ENCODE measurements at places on chromosomes 5 and 9.

GRCh38 chr5:168274406-168274805 is 17.0 kb upstream of the WWC1 start:
- no peak for DNase-seq
- H3K27me3 ChIP-seq, result peaks cover 10% of the 10 kb centered on the region
- H3K36me3 ChIP-seq, result no peaks in the 10 kb centered on the region

DNA sequence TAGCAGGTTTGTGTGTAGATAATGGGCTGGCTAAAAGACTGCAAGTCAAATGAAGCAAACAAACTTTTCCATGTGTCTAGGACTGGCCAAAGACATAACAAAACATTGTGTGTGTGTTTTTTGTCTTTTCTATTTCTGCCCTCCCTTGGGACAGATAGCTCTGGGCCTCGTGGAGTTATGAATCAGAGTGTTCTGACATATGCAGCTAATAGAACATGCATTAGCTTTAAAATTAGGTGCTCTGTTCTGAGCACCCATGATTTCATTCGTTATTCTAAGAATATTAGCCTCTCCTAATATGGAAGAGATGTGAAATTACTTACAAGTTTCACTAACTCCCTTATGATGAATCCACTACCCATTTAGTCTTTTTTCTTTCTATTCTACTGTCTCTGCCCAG is 367.3 kb upstream of the PAPPA start:
- H3K36me3 ChIP-seq, result no peaks in the 10 kb centered on the region
- no peak for DNase-seq
- H3K4me1 ChIP-seq, result no peaks in the 10 kb centered on the region
- no peak overlapping the region for H3K4me3 ChIP-seq
- no peaks in the 10 kb centered on the region for H3K27me3 ChIP-seq

GRCh38 chr5:126031989-126032716 is 391.1 kb upstream of the GRAMD2B start:
- no peaks in the 10 kb centered on the region for H3K27me3 ChIP-seq
- no peak overlapping the region for H3K4me3 ChIP-seq
- no peak overlapping the region for H3K27ac ChIP-seq
- no peaks in the 10 kb centered on the region for H3K4me1 ChIP-seq

- no peaks in the 10 kb centered on the region for H3K27me3 ChIP-seq
- peak; percentile 1 for DNase-seq
- no peaks in the 10 kb centered on the region for H3K4me1 ChIP-seq
- no peak overlapping the region for H3K27ac ChIP-seq
These were observed 363.6 kb upstream of the CYLC2 start for GRCh38 chr9:102631559-102631958.

- peak overlapping the region; percentile 52 for H3K4me3 ChIP-seq
- H3K27ac ChIP-seq, result peak overlapping the region; percentile 73
- peak; percentile 26 for DNase-seq
- no peaks in the 10 kb centered on the region for H3K27me3 ChIP-seq
- H3K36me3 ChIP-seq, result no peaks in the 10 kb centered on the region
These were observed 684 bp upstream of the JMY start for GRCh38 chr5:79235261-79235633.

GRCh38 chr9:130078547-130078946 is 24.8 kb downstream of the GPR107 start:
- H3K36me3 ChIP-seq, result peaks cover 60% of the 10 kb centered on the region
- DNase-seq, result no peak
- no peak overlapping the region for H3K4me3 ChIP-seq
- no peaks in the 10 kb centered on the region for H3K4me1 ChIP-seq

GRCh38 chr5:174355208-174355612 is 309.7 kb downstream of the NSG2 start:
- no peak overlapping the region for H3K4me3 ChIP-seq
- no peaks in the 10 kb centered on the region for H3K4me1 ChIP-seq
- H3K36me3 ChIP-seq, result no peaks in the 10 kb centered on the region
- DNase-seq, result no peak
- H3K27ac ChIP-seq, result no peak overlapping the region
- no peaks in the 10 kb centered on the region for H3K27me3 ChIP-seq

- H3K4me3 ChIP-seq, result no peak overlapping the region
- no peak for DNase-seq
- no peaks in the 10 kb centered on the region for H3K27me3 ChIP-seq
- no peak overlapping the region for H3K27ac ChIP-seq
- H3K36me3 ChIP-seq, result no peaks in the 10 kb centered on the region
These were observed 205.1 kb downstream of the AUH start for GRCh38 chr9:91156451-91157234.

GRCh38 chr5:124341066-124341858 is 405.2 kb downstream of the ZNF608 start:
- no peaks in the 10 kb centered on the region for H3K36me3 ChIP-seq
- no peak overlapping the region for H3K27ac ChIP-seq
- no peak overlapping the region for H3K4me3 ChIP-seq

DNA sequence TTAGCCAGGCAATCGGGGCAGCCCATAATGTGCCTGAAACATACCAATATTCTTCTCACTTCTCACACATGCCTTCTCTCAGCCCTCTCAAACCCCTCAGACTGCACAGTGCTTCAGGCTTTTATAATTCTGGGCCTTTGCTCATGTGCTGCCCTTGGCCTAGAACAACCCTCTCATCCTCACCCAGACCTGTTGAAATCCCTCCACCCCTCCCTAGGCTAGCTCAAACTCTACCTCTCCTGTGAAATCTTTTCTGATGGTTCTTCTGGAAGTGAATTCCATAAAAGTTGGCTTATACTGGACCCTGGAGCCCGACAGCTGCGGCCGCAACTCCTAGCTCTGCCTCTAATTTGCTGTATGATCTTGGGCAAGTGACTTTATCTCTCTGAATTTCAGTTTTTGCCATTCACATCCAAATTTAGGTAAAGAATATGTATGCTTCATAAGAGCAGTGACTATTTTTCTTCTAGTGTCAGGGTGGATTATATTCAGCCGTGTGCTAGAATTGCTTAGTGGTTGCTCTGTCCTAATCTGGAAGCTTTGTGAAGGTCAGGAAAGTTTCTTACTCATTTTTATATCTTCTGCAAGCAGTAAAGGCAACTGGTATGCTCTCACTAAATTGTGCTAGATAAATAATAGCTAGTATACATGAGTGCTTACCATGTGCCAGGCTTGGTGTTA is 221.4 kb downstream of the MAPKAP1 start:
- H3K27me3 ChIP-seq, result no peaks in the 10 kb centered on the region
- peaks cover 2% of the 10 kb centered on the region for H3K4me1 ChIP-seq
- H3K27ac ChIP-seq, result no peak overlapping the region
- H3K36me3 ChIP-seq, result no peaks in the 10 kb centered on the region
- H3K4me3 ChIP-seq, result no peak overlapping the region

DNA sequence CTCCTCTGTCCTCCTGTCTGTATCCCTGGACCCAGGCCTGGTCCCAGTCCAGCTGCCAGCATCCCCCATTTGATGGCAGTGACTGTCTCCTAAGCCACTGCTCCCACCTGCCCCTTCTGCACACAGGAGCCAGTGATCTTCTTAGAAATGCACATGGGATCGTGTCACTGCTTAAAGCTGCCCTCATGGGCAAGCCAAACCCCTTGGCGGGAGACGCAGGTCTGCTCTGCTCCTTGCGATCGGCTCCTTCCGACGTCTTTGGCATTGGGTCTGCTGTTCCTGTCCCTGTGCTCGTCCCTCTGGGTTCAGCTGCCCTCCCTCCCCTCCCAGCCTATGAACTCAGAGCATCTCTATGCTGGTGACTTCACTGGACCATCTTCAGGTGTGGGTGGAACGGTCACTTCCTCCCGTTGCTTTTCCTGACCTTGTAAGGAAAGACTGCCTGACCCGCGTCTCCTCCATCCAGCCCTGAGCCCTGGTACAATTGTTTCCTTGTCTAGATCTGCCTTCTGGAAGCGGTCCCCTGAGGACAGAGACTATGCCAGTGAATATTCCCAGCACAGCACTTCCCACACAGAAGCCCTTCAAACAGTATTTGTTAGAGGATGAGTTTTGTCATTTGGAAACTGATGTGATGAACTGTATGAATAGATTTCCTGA is 116.5 kb downstream of the ZNF354C start:
- H3K27me3 ChIP-seq, result peaks cover 9% of the 10 kb centered on the region
- no peak for DNase-seq
- no peak overlapping the region for H3K27ac ChIP-seq
- H3K4me1 ChIP-seq, result no peaks in the 10 kb centered on the region
- no peaks in the 10 kb centered on the region for H3K36me3 ChIP-seq

DNA sequence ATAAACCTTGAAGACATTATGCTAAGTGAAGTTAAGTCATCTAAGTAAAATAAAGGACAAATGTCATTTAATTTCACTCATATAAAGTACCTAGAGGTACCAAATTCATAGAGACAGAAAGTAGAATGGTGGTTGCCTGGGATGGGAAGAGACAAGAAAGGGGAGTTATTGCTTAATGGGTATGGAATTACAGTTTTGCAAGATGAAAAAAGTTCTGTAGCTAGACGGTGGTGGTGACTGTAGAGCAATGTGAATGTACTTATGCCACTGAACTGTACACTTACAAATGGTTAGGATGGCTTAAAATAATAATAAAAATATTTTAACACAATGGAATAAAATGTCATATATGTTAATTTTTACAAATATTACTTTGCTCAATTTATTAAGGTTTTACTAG is 128.0 kb downstream of the MPDZ start:
- H3K4me1 ChIP-seq, result no peaks in the 10 kb centered on the region
- no peak overlapping the region for H3K4me3 ChIP-seq
- H3K27me3 ChIP-seq, result no peaks in the 10 kb centered on the region
- no peak for DNase-seq

GRCh38 chr9:116145036-116145435 is 8.6 kb upstream of the PAPPA start:
- H3K4me1 ChIP-seq, result no peaks in the 10 kb centered on the region
- H3K27ac ChIP-seq, result no peak overlapping the region
- no peak for DNase-seq

GRCh38 chr5:109455598-109456096 is 45.9 kb upstream of the PJA2 start:
- no peaks in the 10 kb centered on the region for H3K27me3 ChIP-seq
- no peaks in the 10 kb centered on the region for H3K36me3 ChIP-seq
- no peaks in the 10 kb centered on the region for H3K4me1 ChIP-seq
- no peak overlapping the region for H3K4me3 ChIP-seq
- peak; percentile 43 for DNase-seq

DNA sequence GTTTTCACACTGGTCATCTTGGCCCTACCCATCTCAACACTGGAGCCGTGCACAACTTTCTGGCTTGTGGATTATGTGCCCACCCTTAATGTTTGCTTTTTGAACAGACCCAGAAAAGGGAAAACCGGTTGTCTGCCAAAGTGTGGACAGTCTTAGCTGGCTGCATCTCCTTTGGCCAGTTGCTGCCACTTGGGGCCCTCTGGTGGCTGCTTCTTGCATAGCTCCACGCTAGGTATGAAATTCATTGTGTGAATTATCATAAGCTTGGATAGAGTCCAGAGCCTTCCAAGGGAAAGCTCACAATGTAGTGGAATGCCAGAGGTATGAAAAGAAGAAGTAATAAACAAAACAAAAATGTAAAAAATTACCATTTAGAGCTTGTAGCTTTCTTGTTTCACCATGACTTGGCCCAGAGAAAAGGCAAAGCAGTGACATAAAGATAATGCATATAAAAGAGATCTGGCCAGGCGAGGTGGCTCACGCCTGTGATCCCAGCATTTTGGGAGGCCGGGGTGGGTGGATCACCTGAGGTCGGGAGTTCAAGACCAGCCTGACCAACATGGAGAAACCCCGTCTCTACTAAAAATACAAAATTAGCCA is 12.5 kb upstream of the SLC36A3 start:
- no peaks in the 10 kb centered on the region for H3K36me3 ChIP-seq
- peak; percentile 67 for DNase-seq
- no peak overlapping the region for H3K27ac ChIP-seq
- H3K4me1 ChIP-seq, result no peaks in the 10 kb centered on the region
- H3K27me3 ChIP-seq, result no peaks in the 10 kb centered on the region

DNA sequence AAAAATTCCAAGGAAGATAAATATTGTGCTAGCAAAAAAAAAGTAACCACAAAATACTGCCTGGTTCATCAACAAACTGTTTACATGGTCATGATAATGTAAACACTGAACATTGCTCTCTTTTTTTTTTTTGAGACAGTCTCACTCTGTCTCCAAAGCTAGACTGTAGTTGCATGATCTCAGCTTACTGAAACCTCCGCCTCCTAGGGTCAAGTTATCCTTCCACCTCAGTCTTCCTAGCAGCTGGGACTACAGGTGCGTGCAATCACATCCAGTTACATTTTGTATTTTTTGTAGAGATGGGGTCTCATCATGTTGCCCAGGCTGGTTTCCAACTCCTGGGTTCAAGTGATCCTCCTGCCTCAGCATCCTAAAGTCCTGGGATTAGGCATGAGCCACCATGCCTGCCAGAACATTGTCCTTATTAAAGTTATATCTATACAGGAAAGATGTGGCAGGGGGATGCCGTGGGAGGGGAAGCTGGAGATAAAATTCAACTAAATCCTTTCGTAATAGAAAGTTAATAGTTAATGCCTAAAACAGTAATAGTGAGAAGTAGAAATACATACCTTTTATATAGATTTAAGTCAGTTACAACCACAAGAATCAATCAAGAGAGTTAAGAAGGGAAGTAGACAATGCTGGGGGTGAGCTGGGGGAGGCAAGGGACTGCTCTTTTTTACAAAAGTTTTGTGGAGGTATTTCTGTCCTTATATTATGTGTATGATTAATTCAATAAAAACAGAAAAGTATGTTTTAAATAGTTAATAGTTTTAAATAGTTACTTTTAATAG is 52.3 kb downstream of the RGMB start:
- H3K27ac ChIP-seq, result no peak overlapping the region
- H3K36me3 ChIP-seq, result no peaks in the 10 kb centered on the region

GRCh38 chr5:143801252-143801939 is 10.6 kb upstream of the HMHB1 start:
- no peak overlapping the region for H3K27ac ChIP-seq
- no peaks in the 10 kb centered on the region for H3K36me3 ChIP-seq
- H3K4me1 ChIP-seq, result no peaks in the 10 kb centered on the region
- DNase-seq, result no peak
- H3K4me3 ChIP-seq, result no peak overlapping the region
- H3K27me3 ChIP-seq, result no peaks in the 10 kb centered on the region

- H3K27me3 ChIP-seq, result peaks cover 7% of the 10 kb centered on the region
- DNase-seq, result no peak
- no peak overlapping the region for H3K4me3 ChIP-seq
These were observed 198.9 kb downstream of the TSSK1B start for GRCh38 chr5:113235884-113236283.

DNA sequence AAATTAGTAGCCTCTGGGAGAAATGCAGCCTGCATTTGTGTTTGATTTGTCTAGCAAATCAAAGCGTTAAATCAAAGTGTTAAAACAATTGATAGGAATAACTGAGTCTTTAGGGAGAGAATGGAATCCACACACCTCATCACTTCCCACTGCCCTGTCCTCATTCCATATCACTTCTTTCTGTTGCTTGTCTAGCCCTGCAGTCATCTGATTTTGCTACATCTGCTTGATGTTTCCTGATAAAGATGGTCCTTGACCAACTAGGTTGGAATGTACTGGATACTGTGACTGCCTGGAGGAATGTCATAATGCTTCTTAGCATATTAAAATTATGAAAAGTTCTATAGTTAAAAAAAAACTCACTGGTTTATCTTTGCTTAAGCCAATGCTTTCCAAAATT is 119.9 kb downstream of the DOCK2 start:
- no peak overlapping the region for H3K4me3 ChIP-seq
- no peaks in the 10 kb centered on the region for H3K4me1 ChIP-seq
- no peaks in the 10 kb centered on the region for H3K36me3 ChIP-seq
- no peak overlapping the region for H3K27ac ChIP-seq

- H3K4me1 ChIP-seq, result no peaks in the 10 kb centered on the region
- no peaks in the 10 kb centered on the region for H3K36me3 ChIP-seq
- no peak for DNase-seq
- no peak overlapping the region for H3K27ac ChIP-seq
- H3K4me3 ChIP-seq, result no peak overlapping the region
These were observed 63.2 kb upstream of the GHR start for GRCh38 chr5:42360056-42360455.

Measured in K562 (cell line).